Activated T-cell treated with anti-CD3 and anti-CD28 coated beads, Interleukin-2, amount 50 U/mL, for 4 hours (primary cell): ENCODE measurements at places on chromosomes 4 and X. TPM values are rescaled to one million over a fixed set of nuclear protein-coding genes. Genes with fewer than 3 reads are reported as not detected.

Gene MAGEB2
- total RNA-seq = not detected

- no peak for DNase-seq
Observed at GRCh38 chr4:38195911-38196310, 235.7 kb downstream of the PTTG2 start.

Gene CT47B1
- total RNA-seq = not detected

DNA sequence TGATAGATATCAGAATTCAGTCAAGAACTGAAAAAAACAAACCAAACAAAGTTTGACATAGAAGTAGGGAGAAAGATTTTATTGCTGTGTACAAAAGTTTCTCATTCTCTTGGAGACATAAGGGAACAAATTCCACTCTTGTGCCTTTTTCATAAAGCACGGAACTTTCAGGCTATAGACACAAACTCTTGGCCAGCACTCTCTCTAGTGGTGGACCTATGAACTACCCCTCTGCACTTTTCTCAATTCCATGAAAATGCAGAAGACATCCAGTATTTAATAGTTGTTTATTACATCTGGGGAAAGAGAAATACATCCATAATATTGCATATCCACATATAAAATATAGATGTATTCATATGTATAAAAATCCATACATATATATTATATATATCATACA, 291.6 kb upstream of the HS3ST1 start:
- no peak for DNase-seq

GRCh38 chr4:100588076-100588475, 70.3 kb upstream of the EMCN start:
- DNase-seq = no peak

DNA sequence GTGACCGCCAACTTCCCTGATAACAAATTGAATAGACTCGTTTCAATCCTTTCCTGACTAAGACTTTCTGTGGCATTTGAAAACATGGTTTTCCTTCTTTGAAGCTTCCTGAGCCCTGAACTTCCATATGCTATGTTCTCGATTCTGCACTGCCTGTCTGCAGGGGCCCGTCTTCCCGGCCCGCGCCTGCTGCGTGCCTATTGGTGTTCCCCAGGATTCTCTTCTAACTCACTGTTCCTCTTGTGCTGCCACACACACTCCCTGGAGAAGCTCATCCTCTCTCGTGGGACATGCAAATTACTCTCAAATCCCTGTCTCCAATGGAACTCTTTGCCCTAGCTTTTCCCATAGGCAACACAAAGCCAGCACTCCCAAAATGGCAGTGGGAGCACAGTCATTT, 262.9 kb upstream of the GATB start:
- no peak for DNase-seq

- no peak for DNase-seq
Observed at GRCh38 chr4:87151730-87152129, 68.7 kb downstream of the KLHL8 start.

- DNase-seq = no peak
Observed at GRCh38 chr4:40750461-40751258, 905 bp downstream of the NSUN7 start.

GRCh38 chr4:158938220-158939044, 164.4 kb upstream of the RAPGEF2 start:
- no peak for DNase-seq

DNA sequence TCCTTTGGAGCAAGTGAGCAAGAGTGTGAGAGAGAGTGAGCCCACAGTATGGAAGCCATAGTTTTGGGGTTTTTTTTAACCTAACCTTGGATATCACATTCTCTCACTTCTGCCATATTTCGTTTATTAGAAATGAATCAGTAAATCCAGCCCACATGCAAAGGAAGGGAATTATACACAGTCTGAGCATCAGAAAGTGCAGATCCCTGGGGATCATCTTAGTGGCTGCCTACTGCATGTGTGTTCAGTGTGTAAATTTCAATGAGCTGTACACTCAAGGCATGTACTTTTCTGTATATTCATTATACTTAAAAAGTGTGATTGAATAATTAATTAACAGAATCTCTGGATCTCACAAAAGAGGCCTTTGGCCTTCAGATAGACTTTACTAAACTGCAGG, 133.8 kb upstream of the PRPS2 start:
- DNase-seq = no peak

GRCh38 chrX:153445856-153446635, at the start of gene TREX2:
TSS of gene TREX2 (minus strand) at chrX:153446056. CDS start at chrX:153445430, 626 bp downstream.
- DNase-seq = no peak

Gene CCDC160
- not detected for total RNA-seq

- DNase-seq = no peak
Observed at GRCh38 chr4:2819244-2820215, 24.1 kb upstream of the ADD1 start.

Gene ATP8A1
- 14.8 TPM for total RNA-seq
